ENCODE measurements at places on chromosomes 1 and 21.

GRCh38 chr1:27106561-27107323 lies 48.2 kb downstream of the SLC9A1 start:
- no peak for DNase-seq

DNA sequence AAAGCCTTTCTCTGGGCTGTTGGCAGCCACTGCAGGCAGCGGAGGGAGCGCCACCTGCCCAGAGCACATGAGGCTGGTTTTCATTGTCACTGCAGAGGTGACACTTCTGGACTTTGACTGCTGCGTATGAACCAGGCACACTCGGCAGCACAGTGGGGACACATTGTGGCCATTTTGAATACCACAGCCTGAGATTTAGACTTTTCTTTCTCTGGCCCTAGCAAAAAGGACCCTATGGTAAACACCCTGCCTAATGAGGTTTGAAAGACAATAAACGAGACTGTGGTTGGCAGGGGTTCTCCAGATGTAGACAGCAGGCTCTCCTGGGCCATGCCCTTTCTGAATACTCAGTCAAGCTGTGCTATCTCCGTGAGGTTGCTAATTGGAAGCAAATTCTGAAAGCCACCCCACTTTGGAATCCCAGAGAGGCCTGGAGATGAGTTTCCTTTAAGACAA lies 12.0 kb upstream of the KCNE2 start:
- no peak for DNase-seq

DNA sequence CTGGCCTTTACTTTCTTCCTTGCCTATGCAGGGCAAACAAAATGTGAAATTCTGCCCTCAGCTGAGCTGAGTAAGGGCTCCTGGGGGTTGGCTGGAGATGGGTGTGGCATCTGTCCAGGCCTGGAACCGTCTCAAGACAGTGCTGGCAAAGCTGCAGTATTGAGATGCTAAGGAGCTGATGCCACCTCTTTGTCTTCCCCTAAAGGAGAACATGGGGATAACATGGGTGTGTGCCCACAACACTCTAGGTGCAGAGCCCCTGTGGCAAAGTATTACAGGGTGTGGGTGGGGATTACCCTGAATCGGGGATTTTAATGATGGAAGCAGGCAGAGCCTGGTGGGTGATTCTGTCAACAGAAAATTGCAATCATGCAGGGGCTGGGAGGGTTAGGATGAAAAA lies 2.5 kb upstream of the ST3GAL3 start:
- DNase-seq: no peak

DNA sequence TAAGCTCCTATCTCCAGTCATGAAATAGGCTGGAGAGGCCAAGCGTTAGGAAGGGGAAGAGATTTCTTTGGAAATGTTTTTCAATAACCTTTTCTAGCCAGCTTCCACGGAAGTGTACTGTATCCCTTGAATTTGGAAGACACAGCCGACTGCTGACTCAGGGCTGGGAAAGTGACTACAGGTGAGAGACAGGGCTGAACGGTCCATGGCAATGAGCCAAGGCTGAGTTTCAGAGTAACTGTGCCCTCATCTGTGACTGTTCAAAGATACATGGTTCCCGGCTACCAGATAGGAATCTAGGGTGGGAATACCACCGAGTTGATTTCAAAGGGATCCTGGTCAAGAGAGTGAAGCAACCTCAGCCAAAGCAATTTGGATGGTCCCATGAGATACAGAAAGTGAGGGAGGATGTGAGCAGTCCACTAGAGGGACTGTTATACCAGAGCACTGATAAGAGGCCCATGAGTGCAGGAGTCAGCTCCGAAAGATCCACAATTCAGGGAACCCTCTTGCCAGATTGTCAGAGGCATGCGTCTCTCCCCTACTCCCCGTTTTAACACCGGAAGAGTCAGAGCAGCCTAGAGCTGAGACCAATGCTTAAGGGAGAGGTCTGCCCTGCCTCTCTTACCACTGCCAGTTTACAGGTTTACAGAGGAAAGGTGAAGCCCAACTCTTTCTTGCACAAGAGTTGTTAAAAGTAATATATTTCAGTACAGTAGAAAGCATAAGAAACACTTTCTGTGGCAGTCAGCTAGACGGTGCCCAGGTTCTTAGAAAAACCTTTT lies 3.2 kb upstream of the KRTAP19-8 start:
- DNase-seq: no peak

- DNase-seq: no peak
Measured at GRCh38 chr21:31798842-31799704, 67.2 kb upstream of the SCAF4 start.

GRCh38 chr1:100530880-100531487 lies 7.0 kb upstream of the GPR88 start:
- no peak for DNase-seq

DNA sequence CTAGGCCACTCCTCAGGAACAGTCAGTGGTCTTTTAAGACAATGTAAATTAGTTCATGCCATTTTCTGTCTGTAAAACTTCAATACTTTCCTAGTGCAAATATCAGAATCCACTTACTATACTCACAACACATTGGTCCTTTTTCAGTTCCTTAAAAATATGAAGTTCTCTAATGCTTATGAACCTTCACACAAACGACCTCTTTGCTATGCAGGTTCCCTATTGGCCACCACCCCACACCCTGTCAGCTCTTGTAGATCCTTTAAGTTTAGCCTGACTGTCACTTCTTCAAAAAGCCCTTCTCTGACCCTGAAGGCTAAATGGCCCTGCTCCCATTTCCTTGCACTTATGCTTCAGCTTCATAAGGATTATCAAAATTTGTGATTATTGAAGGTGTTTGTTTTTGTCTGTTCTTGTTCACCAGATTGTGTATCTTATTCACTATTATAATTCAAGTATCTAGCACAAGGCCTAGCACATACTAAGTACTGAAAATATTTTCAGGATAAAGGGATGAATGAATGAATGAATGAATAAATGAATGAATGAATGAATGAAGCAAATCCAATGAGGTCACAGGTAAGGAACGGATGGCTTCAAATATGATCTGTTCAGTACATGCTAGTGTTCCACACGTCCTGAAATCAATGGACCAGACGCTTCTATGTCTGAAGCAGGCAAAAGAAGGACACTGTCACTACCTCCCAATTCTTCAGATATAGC lies 373.9 kb downstream of the VAV3 start:
- no peak for DNase-seq

GRCh38 chr1:24963943-24964693 lies 34.0 kb upstream of the RUNX3 start:
- no peak for DNase-seq
